ENCODE measurements at places on chromosomes 16 and 17.

GRCh38 chr16:58098207-58099096 is 30.7 kb downstream of the CFAP20 start:
- no peak for DNase-seq

- DNase-seq = peak; percentile 48
Observed at GRCh38 chr16:58661199-58661830, 23.3 kb downstream of the SLC38A7 start.

DNA sequence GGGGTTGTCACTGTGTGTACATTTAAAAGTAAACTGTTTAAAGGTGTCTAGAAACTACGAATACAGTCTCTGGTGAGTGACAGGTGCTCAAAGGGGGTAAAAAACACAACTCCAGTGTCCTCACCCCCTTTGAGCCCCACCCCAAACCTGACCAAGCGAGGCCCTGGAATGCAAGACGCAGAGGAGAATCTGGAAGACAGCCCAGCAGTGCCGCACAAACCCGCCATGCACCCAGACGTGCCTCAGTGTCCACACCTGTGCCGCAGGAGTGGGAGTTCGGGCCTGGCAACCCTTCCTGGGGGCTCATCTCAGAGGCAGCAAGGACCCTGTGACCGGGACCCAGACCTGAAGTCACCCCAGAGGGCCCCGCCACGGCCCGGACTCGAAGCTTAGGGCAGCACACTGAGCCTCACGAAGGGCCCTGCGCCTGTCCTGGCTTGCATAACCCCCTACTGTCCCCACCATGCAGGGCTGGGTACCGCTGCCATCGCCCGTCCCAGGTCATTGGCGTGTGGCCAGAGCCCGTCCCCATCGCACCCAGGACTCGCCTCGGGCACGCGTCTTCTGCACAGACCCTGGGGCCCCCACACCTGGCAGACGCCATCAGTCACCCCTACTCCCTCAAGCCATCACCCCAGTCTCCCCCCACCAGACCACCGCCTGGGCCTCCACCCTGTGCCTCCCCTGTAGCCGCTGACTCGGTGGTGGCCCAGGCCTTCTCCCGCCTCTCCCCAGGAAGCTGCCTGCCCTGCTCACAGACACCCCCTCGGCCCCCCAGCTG is 33.0 kb upstream of the ZC3H18 start:
- DNase-seq = no peak

DNA sequence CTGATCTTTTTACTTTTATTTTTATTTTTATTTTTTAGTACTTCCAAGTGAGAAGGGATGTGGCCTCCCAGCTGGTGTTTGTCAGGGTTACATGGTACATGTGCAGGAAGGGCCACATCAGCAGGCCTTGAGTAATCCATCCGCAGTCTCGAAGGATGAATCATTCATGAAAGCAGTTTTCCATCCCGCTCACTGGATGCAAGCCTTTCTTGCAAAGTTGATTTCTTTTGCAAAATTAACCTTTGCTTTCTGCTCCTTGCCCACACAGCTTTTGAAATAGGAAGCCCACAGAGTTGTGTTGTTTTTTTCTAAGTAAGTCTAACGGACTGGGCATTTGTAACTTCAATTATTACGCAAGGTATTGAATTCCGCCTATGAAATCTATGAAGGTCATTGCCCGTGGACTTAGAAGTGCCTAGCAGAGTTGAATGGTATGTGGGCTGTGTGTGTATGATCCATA is 157.4 kb downstream of the PRKCA start:
- DNase-seq = no peak

GRCh38 chr16:23976524-23976923 is 140.7 kb downstream of the PRKCB start:
- DNase-seq = no peak

DNA sequence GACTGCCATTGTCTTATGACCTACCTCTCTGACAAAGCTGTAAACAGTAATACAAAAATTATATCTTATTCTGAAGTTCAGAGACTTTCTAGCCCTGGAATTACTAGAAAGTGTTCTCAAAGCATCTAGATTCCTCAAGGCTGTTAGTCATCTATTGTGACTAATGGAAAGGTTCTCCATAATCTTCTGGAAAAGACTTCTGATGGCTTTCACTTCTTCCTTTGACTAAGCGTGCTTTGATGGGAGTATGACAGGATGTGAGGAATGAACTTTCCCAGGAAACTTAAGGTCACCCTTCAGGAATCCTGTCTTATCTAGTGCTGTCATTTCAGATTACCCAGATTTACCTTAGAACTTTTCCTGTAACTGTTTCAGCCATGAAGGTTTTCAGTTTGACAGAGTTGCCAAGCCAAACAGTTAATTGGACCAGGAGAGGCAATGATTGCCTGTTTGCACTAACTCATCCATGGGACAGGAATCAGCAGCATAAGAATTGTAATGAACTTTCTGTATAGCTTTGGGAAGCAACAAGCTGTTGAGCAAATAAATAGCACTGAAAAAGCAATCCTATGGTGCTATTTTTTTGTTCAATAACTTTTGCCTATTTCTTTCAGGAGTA is 43.5 kb downstream of the AP2B1 start:
- DNase-seq = no peak

DNA sequence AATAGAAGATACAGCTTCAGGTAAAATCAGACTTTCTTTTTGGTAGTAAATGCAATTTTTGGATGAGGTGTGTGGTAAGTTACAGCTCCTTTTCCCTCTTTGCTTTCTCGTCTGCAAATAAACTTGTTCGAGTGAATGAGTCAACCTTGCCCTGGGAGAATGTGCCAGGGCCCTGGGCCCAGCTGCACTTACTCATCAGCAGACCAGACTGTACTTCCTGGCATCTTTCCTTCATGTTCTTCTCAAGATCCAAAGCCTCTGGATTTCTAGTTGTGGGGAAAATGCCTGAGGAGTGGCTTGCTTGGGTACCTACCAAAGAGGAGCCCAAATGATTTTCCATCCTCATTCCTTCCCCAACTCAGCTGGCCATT is 5.4 kb upstream of the G6PC1 start:
- no peak for DNase-seq

DNA sequence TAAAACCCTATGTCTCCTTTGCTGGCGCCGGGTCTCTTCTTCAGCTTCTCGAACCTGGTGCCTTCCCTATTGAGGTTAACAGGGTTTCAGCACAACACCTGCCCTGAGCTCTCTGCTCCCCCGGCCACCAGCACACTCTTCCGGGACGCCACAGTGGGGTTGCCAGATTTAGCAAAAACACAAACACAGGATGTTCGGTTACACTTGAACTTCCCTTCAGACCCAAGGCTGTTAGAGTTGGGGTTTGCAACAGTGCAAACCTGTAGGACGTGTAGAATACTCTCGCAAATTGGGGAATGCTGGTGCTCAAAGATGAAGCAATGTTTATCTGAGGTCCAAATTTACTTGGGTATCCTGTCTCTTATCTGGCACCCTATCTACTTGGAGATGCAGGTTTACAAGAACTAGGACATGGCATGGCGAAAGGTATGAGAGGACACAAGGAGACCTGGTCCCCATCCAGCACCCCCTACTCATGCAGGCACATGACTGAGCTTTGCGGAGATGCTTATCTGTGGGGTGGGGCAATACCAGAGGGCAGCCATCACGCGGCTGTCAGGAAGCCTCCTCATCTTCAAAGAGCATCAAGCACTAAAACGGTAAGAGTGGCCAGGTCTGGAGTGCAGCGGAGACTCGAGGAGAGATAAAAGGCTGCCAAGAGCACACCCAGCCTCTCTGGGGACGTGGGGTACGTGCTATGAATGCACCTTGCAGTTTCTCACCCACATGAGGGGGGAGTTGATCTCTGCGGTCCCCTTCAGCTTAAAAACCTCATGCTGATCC is 52.8 kb downstream of the SDK2 start:
- DNase-seq = no peak

DNA sequence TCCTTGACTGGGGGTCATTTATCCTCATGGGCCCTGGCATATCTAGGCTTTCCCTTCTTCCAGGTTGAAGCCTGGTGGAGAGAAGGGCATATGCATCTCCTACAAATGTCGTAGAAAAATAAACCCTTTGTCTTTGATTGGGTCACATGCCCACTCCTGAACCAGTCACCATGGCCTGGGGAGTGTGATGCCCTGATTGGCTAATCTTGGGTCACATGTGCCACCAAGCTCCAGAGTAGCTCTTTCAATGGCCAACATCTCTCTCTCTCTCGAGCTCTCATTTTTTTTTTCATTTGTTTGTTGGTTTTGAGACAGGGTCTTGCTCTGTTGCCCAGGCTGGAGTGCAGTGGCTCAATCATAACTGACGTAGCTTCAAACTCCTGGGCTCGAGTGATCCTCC is 5.6 kb upstream of the XPO6 start:
- DNase-seq = no peak

- no peak for DNase-seq
Observed at GRCh38 chr16:87327798-87328495, 10.8 kb upstream of the C16orf95 start.

DNA sequence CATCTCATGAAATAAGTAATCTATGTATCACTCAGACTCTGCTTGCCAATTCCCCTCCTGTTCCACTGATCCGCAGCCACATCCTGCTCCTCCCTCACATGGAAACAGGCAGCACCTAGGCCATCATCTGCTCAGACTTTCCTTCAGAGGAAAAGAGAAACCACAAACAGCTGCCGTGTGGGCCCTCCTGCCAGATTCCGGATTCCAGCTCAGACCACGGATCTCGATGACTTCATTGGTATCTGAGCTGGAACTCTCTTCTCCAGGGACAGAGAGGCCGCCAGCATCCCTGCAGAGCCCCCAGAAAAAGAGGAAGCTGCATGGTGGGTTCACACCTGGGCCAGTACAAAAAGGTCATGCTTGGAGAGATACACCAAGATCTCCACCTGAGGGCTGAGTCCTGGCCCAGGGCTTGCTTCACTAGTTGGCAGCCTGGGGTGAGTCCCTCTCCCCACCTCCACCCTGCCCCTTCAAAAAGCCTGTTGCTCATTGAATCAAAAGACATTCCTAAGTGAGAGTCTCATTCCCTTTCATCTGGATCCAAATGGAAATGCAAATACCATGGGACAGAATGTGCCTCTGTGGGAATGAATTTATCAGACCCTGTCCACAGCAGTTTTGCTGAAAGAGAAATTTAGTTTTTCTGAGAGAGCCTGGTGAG is 47.2 kb downstream of the HOXB1 start:
- peak; percentile 20 for DNase-seq

DNA sequence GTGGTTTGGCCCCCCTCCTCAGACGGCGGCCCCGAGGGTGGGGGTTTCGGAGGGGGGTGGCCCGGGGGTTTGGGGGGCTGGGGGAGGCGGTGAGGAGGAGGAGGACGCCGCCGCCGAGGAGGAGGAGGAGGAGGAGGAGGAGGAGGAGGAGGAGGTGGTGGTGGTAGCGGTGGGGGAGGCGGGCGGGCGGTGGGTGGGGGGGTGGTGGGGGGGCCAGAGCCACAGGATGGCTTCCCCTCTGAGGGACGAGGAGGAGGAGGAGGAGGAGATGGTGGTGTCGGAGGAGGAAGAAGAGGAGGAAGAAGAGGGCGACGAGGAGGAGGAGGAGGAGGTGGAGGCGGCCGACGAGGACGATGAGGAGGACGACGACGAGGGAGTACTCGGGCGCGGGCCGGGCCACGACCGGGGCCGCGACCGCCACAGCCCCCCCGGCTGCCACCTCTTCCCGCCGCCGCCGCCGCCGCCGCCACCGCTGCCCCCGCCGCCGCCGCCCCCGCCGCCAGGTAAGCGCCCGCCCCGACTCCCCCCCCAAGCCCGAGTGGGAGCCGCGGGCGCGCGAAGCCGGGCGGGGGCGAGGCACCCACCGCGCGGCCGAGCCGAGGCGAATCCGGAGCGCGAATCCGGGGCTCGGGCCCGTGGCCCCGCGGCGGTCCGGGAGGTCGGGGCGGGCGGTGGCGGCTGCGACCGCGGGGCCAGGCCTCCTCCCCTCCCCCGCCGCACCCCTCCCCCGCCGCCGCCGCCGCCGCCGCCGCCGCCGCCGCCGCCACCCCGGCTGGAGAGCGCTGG is 3.8 kb upstream of the CHD3 start:
- peak; percentile 20 for DNase-seq

- DNase-seq = no peak
Observed at GRCh38 chr17:38893113-38893512, 23.3 kb downstream of the LASP1 start.

DNA sequence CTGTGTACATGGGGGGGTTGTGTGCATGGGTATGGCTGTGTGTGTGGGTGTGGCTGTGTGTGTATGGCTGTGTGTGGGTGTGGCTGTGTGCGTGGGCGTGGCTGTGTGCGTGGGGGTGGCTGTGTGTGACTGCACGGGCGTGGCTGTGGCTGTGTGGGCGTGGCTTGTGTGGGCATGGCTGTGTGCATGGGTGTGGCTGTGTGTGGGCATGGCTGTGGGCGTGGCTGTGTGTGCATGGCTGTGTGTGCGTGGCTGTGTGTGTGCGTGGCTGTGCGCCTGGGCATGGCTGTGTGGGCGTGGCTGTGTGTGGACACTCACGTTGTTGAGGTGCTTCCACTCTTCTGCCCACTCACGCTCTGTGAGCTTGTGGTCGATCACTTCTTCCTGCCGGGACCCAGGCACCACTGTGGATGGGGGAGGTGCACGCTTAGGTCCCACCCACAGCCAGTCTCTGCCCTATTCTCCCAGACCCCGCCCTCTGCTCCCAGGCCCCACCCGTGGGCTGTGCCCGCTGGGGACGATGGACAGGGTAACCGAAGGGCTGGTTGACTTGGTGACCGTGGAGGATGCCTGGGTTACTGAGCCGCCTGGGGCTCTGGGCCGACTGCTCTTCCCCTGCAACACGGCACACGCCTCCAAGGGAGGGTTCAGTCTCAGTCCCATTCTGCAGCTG is 16.0 kb upstream of the PABPN1L start:
- no peak for DNase-seq

DNA sequence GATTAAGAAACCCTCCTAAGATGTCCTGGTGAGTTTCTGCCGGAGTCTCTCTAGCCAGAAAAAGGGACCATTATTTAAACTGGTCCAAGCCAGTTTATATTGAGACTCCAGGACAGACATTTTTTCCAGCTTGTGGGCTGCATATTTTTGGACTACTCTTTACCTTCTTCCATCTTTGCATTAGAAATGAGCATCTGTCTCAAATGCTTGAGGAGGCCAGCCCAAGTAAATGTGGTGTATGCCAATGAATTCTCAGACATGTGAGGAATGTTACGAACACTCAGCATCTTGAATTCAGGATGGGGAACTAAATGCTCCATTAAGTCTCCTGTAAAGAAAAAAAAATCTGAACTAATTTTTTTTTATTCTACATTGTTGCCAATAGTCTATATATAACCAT is 18.4 kb downstream of the TUBD1 start:
- DNase-seq = no peak

- DNase-seq = peak; percentile 38
Observed at GRCh38 chr16:4011225-4011939, 104.9 kb downstream of the ADCY9 start.

GRCh38 chr17:39547713-39548478 is 59.8 kb downstream of the NEUROD2 start:
- peak; percentile 77 for DNase-seq

DNA sequence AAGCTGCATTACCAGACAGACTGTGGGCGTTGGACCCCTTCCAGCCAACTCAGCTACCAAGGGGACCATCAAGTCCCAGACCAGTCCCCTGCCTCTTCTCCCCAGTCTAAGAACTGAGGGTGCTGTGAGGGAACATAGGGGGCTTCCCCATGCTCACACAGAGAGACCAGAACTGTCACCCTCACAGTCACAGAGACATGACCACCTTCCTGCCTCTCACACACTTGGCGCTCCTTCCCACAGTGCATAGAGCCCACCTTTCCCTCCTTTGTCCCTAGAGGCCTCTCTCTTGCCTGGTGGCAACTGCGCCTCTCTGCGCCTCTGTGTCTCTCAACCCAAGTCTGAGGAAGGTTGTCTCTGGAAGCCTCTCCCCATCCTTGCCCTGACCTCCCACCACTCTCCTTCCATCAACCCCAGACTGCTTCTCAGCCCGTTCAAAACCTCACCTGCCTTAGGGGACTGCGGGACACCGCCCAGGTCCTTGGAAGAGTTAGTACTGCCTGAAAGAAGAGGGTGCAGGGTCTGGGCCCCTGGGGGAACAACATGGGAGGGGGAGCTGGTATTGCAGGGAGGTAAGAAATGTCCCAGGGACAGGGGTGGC is 6.1 kb upstream of the LHX1 start:
- no peak for DNase-seq

Measured in endothelial cell (in vitro differentiated cells).